Cortex of kidney (tissue), 1 donor: ENCODE measurements at places on chromosomes 5 and 9.

DNA sequence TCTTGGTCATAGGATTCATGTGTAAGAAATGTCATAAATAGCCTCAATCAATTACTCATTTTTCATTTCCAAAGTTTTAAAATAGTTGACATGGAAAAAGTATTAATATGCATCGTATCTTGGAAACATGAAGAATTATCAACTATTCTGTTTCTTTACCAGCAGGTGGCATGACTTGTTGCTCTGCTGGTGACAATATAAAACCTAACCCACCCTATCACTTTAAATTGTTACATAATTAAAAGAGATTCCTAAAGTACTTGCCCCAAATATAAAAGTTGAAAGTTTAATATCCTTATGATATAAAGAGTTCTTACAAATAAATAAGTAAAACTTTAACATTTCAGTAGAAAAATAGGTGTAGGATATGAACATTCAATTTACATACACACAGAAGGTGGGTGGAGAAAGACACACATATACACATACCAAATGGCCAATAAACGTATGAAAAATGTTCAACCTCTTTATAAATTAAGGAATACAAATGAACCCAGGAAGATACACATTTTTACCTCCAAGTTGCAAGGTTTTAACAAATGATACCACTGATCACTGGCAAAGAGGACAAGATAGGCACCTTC lies 30.6 kb downstream of the MAP1B start:
- DNase-seq, result no peak

DNA sequence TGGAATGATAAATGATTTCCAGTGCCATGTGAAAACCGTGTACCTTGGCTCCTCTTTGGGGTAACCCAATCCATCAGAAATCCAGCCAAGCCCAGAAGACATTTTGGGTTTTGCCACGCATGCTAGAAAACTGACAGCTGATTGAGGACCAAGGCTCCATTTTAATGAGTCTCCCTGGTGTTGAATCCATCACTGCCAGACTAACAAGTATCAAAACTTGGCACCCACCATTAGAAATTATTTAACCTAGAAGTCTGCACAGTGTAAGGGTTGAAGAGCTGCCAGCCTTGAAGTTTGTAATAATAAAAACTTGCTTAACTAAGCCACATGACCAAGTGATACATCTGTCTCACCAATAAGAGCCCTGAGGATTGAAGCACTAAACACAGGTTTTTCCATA lies 369.9 kb downstream of the DNAH5 start:
- no peak for DNase-seq

- DNase-seq, result no peak
Observed at GRCh38 chr9:92655896-92656536, 13.9 kb downstream of the IPPK start.

- DNase-seq, result no peak
Observed at GRCh38 chr9:27561685-27562084, 11.6 kb downstream of the C9orf72 start.

DNA sequence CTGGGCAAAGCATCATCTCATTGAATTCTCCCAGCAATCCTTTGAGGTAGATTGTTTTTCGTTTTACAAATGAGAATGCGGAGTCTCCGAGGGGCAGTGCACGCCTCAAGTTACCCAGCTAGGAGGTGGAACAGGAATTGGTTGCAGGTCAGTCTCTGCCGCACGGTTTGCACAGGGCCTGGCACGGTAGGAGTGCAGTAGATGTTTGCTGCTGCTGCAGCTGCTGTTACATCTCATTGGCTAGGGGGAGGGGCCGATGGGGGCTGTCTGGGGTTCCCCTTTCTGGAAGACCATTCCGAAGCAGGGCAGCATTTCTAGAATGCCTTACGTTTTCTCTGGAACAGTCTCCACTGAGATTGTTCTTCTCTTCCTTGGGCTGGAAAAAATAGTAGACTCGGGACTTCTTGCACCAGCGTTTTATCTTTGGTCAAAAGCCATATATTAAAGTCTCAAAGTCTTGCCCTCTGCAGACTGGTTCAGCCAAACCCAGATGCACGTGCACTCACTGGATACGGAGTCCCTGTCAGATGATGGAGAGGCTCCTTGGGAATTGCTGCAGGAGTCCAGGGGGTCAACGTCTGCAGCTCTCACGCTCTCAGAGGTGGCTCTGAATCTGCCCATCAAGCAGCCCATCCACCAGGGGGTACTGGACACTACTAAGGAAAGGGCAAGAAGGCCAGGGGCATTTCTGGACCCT lies 1.2 kb downstream of the USP20 start:
- DNase-seq, result no peak

GRCh38 chr5:76850543-76851145 lies 830 bp downstream of the S100Z start:
- no peak for DNase-seq

DNA sequence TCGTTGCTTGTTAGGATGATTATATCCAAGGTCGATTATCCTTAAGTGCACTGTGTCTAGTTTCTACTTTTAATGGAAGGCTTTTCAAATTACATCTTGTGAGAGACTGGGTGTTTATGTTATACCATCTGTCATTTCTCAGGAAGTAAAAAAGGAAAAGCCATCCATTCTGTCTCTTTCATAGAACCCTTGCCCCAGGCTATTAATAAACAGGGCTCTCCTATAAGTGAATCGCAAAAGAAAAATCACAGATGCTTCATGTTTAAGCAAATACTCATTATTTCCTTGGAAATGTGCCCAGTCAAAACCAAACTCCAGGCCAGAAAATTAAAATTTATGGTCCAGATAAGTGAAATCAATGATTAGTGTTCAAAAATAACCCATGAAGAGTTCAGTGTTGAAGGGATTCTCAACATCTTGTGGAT lies 58.1 kb downstream of the STARD4 start:
- no peak for DNase-seq

DNA sequence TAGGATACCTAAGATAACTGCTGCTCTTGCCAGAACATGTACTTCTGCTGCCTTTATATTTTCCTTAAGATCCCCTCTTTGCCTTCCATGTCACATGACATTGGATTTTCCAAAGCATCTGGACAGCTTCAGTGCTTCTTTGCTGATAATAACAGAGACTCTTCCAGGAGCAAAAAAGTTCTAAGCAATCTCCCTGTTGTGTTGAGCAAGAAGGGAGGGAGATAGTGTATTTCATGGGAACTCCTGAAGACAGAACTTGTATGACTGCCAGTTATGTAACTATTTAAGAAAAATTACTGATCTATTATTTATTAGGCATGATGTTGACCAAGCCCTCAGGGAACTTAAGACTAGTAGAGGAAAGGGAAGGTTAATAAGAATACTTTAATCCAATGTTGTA lies 454.7 kb downstream of the SPATA31D1 start:
- no peak for DNase-seq

- DNase-seq, result no peak
Observed at GRCh38 chr5:168207450-168208029, 83.9 kb upstream of the WWC1 start.

DNA sequence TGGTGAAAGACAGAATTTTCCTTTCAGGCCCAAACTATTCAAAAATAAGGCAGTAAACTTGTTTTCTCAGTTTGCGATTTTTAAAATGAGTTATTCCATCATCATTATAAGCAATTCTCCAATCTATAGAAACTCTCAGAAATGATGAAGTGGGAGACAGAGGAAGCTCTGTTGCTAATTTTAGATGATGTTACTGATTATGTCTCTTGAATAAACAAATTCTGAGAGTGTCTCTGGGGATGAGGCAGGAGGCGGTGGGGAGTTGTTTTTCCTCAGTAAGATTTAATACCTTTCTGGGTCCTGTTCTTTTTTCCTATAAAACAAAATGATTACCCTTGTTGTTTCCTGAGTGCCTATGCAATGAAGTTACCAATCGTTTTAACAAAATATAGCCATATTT lies 43.9 kb upstream of the TEX48 start:
- no peak for DNase-seq

DNA sequence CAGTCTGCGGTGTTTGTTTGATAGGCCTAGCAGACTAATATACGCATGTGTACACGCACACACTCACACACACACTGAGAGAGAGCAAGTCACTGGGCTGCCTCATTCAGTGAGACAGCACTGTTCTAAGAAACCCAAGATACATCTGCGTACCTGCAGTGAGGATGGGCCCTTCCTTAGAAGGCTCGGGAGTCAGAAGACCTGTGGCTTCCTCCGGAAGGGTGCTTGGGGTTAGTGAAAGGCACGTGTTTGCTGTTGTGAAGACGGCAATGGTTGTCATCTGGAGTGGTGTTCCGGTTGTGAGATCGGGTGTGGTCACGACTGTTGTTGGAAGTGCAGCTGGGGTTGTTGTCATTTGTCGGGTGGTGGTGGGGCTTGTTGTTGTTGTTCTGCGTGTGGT lies 11.7 kb downstream of the TIMD4 start:
- no peak for DNase-seq

DNA sequence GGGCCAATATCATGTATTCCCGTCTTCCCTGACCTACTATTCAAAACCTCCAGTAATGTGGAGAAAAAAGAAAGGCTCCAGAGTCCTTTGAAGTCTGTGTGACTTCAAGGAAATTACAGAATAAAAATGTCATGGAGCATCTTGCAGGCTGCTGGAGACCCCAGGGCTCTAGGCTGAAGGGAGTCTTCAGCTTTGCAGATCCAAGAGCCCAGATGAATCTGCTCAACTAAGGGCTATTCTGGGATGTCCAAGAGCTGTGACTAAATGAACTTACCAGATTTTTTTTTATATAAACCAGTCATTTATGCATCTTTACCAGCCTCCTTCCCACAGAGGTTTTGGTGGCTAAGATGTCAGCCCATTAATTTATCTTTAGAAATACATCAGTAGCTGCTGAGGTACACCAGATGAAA lies 167.3 kb downstream of the MUSK start:
- no peak for DNase-seq

GRCh38 chr9:123528501-123528900 lies 172.5 kb downstream of the CRB2 start:
- no peak for DNase-seq

GRCh38 chr5:95957561-95958203 lies 4.0 kb downstream of the ELL2 start:
- DNase-seq, result no peak

- DNase-seq, result no peak
Observed at GRCh38 chr9:72415163-72415562, 50.2 kb upstream of the ZFAND5 start.

DNA sequence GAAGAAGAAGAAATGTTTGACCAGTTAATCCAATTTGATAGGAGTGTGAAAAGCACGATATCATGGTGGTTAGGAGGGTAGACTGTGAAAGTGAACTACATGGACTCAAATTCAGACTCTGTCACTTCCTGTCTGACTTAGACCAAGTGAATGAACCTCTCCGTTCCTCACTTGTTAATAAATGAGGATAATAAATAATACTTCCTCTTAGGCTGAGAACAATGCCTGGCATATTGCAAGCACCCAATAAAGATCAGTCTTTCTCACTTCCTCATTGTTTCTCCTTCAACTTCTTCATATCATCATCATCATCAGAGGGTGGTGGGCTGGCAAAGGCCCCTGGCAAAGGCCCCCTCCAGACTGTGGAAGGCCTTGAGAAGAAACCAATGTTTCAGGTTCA lies 148.7 kb downstream of the CDK5RAP2 start:
- DNase-seq, result no peak

GRCh38 chr9:109728686-109729300 lies 51.2 kb upstream of the PALM2AKAP2 start:
- no peak for DNase-seq

GRCh38 chr9:123394291-123395235 lies 38.6 kb downstream of the CRB2 start:
- DNase-seq, result no peak

DNA sequence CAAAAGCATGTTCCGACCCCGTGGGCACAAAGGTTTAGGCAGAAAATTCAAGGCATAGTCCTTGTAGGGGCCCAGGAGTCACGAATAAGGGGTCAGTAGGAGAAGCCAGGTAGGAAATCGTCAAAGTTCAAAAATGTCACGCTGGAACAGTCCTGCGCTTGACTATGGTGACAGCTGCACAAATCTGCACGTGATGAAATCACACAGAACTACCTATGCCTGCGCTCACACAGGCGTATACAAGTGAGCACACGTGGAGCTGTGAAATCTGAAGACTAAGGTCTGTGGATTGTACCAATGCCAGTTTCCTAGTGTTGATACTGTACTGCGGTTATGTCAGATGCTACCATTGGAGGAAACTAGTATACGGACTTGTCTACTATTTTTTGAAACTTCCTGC lies 303.1 kb upstream of the PANK3 start:
- DNase-seq, result no peak

- no peak for DNase-seq
Observed at GRCh38 chr9:15349892-15350761, 43.1 kb upstream of the TTC39B start.

GRCh38 chr5:11681796-11682195 lies 222.4 kb downstream of the CTNND2 start:
- DNase-seq, result no peak

- DNase-seq, result no peak
Observed at GRCh38 chr9:2234371-2234893, 219.3 kb downstream of the SMARCA2 start.

- DNase-seq, result no peak
Observed at GRCh38 chr5:172881691-172882370, 47.8 kb downstream of the ERGIC1 start.

GRCh38 chr9:89608641-89609335 lies 4.0 kb downstream of the GADD45G start:
- DNase-seq, result no peak

- no peak for DNase-seq
Observed at GRCh38 chr9:98958271-98958984, 14.7 kb downstream of the COL15A1 start.

DNA sequence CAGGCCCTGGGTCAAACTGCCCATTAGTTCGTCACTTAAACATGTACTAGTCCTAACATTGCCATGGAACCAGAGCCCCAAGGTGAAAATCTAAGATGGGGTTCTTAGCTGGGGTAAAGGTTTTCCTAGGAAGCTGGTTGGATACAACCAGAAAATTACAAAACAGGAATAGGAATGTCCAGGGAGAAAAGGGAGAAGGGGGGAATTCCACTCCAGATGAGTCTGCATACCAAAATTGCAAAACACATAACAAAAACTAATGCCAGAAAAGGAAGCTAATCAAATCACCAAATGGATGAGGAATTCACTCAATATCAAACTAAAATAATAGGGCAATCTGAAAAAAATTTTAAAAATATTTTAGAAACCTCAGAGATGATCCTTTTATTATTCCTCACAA lies 396.2 kb downstream of the EFNA5 start:
- no peak for DNase-seq

- no peak for DNase-seq
Observed at GRCh38 chr9:91085517-91086291, 276.0 kb downstream of the AUH start.

DNA sequence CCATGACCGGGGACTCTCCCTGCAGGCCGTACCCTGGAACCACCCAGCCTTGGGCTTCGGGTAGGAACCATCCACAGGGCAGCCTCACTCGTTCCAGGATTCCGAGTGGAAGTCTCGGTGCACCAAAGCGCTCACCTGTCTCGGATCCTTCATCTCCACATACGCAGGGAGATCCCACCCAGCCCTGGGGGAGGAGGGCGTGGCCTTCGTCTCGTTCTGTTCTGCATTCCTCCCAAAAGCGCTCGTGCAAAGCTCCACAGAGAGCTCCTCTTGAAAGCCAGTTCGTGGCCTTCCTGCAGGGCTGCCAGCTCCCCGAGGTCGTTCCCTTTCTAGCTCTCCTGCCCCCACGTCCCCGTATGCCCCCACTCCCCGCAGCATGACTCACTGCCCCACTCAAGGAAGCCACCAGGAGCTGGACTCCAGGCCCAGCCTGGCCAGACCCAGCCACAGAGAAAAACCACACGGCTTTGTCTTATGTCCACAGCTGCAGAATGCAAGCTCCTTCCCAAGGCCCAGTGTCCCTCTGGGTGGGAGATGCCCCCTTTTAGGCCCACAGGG lies 65.0 kb upstream of the SARDH start:
- DNase-seq, result no peak
